ENCODE measurements at places on chromosomes 11 and 22.

- no peak for DNase-seq
Measured at GRCh38 chr11:29449281-29450074, 567.4 kb downstream of the KCNA4 start.

DNA sequence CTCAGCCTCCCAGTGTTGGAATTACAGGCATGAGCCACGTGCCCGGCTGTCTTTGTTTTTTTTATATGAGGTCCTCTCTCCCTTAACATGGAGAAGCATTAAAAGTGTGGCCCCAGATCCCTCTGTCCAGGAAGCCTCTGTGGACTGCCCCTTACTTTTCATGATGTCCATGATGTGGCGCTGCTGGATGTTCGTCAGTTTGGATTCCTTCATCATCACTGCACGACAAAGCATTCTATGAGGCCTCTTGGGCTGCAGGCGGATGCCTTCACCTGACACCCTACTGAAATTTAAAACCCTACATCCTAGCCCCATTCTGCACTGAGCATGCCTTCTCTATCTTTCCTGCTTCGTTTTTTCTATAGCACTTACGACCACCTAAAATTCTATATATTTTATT is 2.1 kb downstream of the C22orf23 start:
- no peak for DNase-seq

- DNase-seq, result peak; percentile 49
Measured at GRCh38 chr11:123430721-123431497, 840 bp downstream of the GRAMD1B start.

DNA sequence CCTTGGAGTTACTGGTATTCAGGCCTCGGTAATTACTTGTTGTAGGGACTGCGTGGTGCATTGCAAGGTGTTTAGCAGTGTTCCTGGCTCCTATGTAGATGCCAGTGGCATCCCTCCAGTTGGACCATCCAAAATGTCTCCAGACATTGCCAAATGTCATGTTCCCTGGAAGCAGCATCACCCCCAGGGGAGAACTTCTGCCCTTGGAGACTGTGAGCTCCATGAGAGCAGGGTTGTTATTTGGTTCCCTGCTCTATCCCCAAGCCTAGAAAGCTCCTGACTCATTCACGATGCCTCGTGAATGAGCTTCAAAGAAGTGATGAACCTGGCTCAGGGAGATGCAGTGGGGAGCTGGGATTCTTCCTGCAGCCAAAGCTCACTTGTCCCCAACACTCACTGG is 4.8 kb upstream of the CD248 start:
- DNase-seq, result no peak

- DNase-seq, result peak; percentile 93
Measured at GRCh38 chr22:50507421-50507990, at the start of gene LMF2. Gene LMF2 (minus strand): TSS chr22:50507702. CDS start chr22:50507675, 27 bp downstream.

- DNase-seq, result no peak
Measured at GRCh38 chr22:44218071-44218470, 37.3 kb downstream of the PARVG start.

GRCh38 chr11:1453611-1454034 is 33.0 kb downstream of the MOB2 start:
- peak; percentile 18 for DNase-seq

DNA sequence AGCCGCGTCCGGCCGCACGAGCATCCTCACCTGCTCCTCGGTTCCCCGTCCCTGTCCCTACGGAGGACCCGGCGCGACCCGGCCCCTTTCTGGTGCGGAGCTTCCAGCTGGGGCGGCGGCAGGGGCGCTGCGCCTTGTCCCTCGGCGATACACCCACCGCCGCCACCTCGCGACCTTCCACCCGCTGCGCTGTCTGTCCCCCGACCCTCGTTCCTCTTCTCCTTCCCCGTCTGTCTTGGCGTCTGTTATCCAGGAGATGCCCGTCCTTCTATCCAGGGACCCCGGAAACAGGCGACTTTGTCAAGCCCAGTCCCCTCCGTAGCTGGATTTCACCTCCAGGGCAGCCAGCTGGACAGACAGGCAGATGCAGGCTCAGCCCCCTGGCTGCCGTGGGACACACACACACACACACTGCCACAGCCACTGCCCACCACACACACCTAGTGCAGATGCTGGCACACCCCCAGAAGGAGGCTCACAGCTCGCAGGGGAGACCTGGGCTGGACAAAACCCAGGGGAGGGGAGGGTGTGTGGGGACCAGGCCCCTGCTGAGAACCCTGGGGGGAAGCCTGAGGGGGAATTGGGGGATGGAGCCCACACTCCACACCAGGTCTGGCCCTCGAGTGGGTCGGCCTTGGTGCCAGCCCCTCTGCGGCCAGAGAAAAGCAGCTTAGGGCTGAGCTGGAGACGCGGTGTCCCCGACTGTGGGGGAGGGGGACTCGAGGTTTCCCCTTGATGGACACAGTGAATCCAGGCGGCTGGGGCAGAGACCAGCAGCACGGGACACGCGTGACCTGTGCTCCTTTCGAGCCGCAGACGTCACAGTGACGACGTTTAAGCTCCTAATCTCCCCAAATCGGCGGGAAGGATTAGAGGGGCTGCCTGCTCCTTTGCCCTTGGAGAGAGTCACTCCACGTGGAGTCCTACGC is 788 bp downstream of the DRD4 start:
- DNase-seq, result no peak

DNA sequence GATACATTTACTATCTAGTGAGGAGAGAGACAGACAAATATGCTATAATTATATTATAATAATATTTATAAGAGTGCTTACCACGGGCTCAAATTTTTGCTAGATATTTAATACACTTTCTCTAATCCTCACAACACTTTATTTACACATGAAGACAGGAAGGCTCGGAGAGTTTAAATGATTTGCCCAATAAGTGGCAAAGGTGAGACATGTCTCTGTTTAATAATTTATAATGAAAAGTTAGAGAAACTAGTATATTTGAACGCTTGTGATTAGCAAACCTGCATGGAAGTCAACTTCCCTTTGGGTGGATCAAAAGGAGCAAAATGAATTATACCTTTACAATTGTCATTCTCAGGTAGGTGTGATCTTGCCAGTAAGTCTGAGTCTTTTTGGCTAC is 55.4 kb downstream of the POLD3 start:
- DNase-seq, result no peak

DNA sequence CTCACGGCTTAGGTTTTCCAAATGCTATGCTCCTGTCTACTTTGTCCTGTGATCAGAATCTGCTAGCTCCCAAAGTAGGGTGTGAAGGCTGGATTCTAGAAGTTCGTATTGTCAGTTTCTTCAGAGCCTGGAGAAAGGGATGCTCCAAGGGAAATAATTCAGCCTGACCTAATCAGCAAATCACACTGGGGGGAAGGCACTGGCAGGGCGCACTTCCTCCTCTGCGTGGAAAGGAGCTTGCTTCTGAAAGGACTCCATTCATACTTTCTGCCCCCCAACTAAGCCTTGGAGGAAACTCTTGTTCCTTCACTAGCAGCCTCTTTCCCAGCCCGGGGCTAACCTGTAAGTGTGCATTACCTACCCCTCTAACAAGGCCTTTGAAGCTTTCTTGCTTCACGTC is 165.9 kb downstream of the NAV2 start:
- no peak for DNase-seq

GRCh38 chr22:41442240-41442792 is 4.3 kb downstream of the TOB2 start:
- DNase-seq, result no peak

GRCh38 chr11:34348919-34349318 is 8.9 kb downstream of the ABTB2 start:
- no peak for DNase-seq
